EL (cell line): ENCODE measurements at places on chromosomes 7 and 10.

DNA sequence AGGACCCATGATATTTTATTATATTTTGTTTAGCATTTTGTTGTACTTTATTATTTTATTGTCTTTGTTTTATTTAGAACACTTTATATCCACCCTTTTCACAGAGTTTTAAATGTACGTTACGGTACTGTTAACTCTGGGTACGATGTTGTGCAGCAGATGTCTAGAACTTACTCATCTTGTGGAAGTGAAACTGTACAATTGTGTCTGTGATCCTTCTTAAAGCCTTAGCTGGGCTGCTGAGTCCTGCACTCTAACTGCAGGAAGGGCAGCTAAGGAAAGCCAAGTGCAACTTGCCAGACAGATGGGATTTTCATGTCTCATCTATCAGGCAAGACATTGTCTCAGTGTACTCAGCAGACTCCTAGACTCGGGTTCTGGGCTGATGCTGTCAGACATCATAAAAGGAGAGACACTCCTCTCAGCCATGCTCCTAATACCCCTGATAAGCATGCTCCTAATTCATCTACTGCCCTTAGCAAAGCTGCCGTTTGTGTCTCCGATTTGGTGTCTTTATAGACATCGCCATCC is 14.6 kb upstream of the INSYN2A start:
- no peak for DNase-seq

DNA sequence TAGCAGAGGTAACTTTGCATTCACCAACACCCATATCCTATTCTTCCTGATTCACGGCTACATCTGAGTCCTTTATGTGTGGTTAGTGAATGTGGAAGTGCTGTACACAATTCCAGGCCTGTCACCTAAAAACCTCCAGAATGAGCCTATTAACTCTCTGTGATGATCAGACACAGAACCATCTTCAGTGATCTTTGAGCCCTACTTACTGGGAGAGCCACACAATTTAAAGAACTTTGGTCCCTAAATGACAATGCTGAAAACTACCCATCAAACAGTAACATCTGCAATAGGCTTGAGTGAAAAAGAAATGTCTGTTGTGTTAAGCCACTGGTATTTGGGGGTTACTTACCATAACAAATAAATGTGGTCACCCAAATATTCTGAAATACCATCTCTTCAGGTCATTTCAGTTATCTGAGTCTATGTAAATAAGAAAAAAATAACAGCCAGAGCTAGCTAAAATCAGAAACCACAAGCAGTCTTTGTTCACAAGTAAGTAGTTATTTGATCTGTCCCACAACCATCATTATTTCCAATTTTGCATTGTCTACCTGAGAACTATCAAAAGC is 145.7 kb downstream of the HGF start:
- peak; percentile 20 for DNase-seq

DNA sequence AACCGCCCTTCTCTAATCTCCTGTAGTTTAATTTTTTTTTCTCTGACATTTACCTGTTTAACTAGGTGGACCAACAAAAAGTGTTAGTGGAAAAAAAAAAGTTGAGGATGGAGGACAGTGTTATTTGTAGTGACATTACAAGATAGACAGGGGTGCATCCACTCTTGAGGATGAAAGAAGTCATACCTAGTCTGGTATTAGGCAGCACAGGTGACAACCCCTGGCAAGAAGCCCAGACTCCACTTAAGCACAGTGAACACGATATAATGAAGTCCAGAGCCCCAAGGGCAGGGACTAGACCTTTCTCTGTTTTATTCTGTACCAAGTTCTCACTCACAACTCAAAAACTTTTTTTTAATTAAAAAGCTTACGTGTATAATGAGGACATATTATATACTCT is 268.4 kb downstream of the GPR37 start:
- DNase-seq, result no peak

GRCh38 chr10:106043863-106044262 is 1120.6 kb downstream of the SORCS1 start:
- peak; percentile 34 for DNase-seq

GRCh38 chr10:126803394-126803793 is 101.8 kb upstream of the DOCK1 start:
- DNase-seq, result peak; percentile 6

- no peak for DNase-seq
Observed at GRCh38 chr7:2937701-2938513, 93.8 kb upstream of the GNA12 start.

DNA sequence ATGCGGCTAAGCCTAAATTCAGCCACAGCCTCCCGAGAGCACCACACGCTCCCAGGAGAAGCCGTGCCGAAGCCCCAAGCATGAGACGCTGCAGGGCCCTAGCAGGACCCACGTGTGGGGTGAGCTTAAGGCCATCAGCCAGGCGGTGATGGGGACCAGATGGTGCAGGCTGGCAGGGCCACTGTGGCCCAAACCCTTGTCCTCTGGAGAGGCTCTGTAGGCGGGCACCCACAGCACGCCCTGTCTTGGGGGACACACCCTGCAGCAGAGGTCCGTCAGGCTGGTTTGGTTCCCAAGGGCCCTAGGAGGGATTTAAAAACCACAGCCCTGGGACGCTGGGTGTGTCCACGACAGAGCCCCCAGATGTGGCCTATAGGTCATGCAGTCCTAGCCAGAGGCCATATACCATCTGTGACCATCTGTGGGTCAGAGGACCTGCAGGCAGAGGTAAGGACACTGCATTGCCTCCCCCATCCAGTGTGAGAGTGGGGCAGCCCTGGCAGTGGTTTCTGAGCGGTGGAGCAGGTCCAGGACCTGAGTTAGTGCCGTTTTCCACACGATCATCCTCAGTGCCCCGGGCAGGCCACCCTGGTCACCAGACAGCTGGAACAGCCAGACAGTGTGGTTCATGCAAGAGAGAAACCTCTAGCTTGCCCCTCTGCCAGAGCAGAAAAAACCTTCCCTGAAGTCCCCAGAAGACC is 39.6 kb upstream of the INPP5A start:
- DNase-seq, result no peak

DNA sequence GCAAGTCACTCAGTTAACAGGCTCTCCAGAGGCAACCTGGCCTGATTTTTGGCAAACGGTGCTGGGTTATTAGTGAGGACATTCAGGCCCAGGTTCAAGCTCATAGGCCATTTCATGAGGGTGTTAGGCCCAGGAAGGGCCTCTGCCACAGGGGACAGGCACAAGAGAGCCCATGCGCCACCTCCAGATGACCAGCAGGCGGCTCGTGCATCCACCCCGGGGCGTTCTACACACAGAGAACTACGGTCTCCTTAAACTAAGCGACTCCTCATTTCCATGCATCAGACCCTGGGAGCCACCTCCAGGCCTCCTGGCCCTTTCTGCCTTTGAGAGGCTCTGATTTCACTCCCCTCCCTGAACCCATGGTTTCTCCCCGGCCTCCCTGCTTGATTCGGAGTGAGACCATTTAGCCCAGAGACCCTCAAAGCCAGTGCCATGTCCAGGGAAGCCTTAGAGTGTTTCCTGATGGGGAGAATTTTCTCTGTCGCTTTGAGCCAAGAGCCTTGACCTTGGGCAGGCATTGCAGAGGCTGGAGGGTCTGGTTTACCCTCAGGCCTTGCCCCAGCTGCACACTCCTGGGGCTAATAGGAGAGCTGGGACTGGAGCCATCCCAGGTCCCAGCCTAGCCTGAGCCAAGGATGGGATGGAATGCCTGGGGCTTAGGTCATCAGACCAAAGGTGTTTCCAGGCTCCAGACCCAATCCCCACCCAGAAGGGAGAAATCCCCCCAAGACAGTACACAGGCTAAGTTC is 188.0 kb downstream of the GRID1 start:
- peak; percentile 6 for DNase-seq

- DNase-seq, result no peak
Observed at GRCh38 chr7:112421666-112422486, 28.4 kb upstream of the IFRD1 start.

GRCh38 chr10:62284221-62284620 is 15.6 kb upstream of the RTKN2 start:
- DNase-seq, result no peak

DNA sequence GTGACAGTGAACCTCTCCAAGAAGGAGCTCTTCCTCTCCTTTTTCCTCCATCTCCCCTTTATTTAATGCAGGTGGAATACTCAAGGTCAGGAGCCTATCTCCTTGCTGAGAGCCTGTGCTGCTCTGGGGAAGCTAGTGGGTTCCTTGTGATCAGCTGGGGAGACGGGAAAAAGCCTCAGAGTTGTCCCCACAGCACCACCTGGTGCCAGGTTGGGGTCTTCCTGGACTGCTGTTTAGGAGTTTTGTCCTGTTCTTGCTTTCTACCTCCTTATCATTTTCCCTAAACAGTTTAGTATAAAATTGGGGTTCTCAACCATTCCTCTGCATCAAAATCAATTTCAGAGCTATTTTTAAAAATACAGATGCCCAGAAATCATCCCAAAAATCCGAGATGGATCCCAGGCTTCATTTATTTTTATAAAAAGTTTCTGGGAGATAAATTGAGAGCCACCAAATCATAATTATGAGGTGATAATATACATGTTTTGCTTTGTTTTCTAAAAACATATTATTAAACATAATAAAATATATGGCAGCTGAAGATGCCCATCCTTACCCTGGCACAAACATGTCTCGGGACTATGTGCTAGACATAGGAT is 44.3 kb downstream of the MACC1 start:
- DNase-seq, result peak; percentile 59

GRCh38 chr10:124011464-124011863 is 81.9 kb downstream of the CHST15 start:
- DNase-seq, result no peak

DNA sequence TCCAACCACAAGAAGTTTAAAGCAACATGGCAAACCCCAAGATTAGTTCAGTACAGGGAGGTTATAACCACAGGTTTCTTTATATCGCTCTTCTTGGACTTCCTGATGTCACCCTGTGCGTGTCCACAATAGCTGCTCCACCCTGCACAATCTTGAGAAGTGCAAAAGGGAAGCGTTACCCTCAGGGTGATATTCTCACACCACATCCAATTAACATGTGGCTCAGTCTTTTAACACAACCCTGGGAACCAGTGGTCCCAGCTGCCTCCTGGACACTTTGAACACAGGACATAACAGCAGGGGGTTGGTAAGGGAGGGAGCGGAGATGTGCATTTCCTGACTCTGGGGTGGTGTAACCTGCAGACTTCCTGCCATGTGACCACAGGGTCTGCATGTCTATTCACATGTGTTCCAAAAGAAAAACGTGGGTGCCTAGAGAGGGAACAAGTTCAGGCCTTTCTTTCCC is 64.6 kb downstream of the GSAP start:
- no peak for DNase-seq

DNA sequence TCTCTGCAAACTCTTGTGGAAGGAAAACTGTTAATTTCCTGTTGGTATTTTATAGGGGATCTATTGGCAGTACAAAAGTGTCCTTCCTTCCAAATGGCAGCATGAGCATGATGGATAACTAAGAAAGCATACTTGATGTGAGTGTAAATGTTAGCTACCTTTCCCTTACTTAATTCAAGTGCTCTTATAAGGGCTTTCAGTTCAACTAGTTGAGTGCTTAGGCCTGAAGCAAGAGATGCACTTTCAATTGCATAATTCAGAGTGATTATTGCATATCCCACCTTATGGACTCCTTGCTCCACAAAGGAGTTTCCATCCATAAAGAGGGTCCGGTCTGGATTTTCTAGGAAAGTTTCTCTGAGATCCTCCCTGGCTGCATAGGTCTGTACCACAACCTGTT is 56.3 kb upstream of the CYP2C8 start:
- DNase-seq, result no peak

DNA sequence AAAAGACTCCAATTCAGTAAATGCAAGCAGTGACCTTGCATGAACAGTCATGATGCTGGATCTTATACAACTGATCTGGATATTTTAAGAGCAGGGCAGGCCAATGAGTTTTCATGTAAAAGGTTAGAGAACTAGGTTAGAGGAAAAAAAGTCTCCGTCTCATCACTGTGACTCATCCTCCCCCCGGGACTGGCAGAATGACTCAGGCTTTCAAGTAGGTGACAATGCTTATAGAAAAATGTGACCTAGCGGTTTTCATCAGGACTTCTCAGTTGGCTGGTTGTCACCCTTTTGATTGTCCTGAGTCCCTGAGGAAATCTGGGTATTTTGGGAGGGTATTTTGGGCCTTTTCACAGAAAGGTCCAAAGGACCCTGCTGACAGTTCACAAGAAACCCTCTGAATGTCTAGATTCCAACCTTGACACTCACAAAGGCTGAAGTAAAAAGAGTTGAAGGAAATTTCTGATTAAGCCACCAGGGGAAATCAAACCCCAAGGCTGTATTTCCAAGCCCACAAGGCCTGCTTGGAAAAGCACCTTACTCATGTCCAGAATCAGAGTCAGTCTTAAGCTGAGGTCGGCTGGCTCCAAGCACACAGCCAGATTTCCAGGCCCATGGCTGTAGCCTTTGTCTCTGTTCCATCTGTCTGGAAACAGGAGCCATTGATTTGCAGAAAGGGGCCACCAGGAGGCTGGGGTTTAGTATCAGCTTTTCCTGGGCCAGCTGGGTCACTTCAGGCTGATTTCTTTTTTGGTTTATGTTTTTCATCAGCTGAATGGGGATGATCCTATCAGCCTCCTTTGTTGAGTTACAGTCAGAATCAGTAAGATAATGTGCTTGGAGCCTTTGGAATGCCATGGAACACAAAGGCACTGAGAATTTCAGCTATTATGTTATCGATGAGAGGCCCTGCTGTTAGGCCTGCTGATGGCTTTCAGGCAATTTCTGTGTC is 226.4 kb upstream of the HABP2 start:
- peak; percentile 94 for DNase-seq

DNA sequence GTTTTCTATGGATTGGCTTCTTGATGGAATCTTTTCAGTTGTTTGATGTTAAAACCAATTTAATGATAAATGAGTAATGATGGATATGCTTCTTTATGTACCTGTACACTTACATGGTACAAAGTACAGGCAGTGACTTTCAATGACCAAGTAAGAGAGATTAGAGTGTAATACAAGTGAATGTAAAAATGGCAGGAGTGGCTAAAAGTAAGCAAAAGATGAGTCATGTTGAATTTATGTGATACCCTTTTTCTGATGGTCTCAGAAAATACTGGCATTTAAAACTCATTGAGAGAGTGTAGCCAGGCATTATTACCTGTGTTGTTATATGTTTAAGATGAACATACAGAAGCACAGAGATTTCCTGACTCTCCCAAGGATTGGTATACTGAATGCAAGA is 97.1 kb downstream of the GPR85 start:
- DNase-seq, result peak; percentile 35

- no peak for DNase-seq
Observed at GRCh38 chr10:70247360-70247759, 14.1 kb upstream of the PPA1 start.

DNA sequence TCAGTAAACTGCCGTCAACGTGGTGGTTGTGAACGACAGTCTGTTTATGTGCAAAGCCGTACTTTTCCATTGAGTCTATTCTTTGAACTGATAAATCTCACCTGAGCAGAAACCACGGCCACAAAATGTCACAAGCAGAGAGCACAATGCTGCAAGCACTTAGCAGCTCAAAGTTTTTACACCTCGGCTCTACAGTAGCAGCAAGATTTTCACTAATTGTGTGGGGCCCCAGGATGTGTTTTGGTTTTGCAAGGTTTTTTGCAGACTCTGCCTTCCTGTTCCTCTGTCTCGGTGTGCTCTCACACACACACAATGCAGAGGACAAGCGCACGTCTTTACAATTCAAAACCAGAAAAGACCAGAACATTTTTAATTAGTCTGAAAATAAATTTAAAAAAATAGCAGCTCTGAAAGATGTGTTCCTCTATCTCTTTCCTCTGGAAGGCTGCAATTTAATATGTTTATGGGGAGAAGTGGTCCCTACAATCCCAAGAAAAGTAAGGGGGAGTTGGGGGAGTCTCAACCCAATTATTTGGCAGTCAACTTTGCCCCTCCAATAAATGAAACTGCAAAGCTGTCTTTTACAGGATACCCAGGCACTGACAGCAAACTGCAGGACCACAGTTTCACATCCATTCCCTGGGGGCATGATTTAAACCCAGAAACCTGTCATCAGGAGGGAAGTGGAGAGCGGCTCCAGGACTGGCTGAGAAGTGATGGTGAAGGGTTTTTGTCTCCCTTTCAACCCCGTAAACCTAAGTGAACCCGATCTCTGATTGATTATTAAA is 73.8 kb upstream of the SFMBT2 start:
- DNase-seq, result no peak
